ENCODE measurements at places on chromosomes 1 and 21.
A peak's percentile ranks its signal among the peaks of the same experiment; 100 is the strongest.

DNA sequence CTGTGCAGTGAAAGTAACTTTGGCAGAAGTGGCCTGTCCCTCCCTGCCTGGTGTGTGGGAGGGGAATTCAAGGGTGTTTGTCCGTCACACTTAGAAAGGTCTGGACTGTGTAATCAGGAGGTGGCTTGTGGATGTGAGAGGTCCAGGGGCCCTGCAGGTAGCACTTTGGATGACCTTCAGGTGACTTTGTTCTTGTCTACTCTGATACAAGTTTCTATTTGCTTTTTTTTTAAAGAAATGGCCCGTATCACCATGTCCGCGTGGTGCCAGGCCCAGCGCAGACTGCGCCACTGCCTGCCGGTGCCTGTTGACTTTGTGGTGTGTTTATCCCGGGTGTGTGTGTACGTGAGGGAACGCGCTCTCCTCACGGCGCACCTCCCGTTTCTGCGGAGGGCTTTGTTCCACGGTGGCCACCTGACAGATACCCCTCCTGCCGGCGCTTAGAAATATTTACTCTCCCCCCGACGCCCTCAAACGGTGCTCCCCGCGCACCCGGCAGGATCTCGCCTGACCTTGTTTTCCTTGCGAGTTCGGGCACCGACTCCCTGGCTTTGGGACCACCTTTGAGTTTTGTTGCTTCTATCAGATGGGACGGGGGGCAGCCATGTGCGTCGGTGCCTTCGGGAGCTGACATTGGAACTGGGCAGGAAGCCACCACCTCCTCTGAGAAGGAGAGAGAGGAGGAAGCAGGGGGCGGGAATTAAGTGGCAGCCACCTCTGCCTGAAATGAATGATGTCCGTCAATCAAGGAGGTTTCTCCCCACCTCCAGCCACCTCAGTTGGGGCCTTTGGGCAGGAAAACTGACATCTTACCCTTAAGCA is 119.4 kb downstream of the PRDM16 start:
- DNase-seq = no peak

DNA sequence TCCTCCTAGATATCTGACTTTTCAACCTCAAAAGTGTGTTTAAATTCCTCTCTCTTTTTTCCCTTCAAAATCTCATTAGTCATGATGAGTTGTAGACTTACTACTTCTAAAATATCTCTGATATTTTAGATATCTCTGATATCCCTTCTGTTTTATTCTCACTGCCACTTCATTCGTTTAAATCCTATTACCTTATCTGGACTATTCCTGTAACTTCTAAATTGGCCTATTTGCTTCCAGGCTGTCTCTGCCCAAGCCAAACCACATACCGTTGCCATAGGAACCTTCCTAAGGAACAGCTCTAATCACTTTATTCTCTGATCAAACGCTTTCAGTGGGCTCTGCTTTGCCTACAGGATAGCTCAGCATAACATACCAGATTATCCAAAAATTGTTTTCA is 333.1 kb upstream of the CHRM3 start:
- no peak for DNase-seq

- DNase-seq = no peak
Measured at GRCh38 chr1:185157599-185158412, 839 bp downstream of the SWT1 start.

- DNase-seq = no peak
Measured at GRCh38 chr1:89165811-89166210, 10.0 kb downstream of the GBP7 start.

GRCh38 chr1:99328171-99328570 is 63.9 kb downstream of the PLPPR4 start:
- no peak for DNase-seq

GRCh38 chr1:212254853-212255363 is 30.3 kb upstream of the PPP2R5A start:
- no peak for DNase-seq

GRCh38 chr21:42525676-42526378 is 12.2 kb downstream of the SLC37A1 start:
- no peak for DNase-seq

- DNase-seq = no peak
Measured at GRCh38 chr1:177228693-177229065, 57.9 kb downstream of the BRINP2 start.

GRCh38 chr1:226668173-226668560 is 70.9 kb downstream of the ITPKB start:
- DNase-seq = no peak

DNA sequence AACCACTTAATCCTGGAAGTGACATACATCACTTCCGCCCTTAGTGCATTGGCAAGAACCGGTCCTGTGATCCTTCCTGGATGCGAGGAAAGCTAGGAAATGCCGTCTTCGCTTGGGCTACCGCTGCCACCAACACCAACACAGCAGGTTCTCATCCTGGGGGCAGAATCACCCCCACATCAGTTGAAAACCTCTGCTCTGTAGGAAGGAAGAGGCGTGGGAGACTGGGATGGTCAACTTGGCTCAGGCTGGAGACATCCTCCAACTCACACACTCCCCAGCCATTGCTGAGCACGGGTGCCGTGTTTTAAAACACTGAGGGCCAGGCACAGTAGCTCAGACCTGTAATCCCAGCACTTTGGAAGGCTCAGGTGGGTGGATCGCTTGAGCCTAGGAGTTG is 74.9 kb downstream of the ALPL start:
- no peak for DNase-seq

DNA sequence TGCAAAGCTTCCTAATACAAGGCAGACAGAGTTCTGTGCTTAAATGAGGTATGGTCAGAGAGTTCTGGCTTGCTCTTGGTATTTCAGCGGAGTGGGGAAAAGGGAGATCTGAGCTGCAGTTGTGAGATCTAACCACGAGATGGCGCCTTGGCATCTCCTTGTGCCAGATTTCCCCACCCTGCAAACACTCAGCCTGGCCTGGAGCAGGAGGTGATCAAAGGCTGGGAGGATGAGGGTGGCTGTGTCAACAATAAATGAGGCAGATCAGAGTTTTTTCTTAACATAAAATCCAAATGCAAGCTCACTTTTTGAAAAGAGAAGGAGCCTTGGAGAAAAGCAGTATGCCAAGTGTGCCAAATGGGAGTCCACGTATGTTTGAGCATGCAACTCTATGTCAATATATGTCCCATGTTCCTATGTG is 4.1 kb upstream of the TFAP2E start:
- DNase-seq = peak; percentile 65

DNA sequence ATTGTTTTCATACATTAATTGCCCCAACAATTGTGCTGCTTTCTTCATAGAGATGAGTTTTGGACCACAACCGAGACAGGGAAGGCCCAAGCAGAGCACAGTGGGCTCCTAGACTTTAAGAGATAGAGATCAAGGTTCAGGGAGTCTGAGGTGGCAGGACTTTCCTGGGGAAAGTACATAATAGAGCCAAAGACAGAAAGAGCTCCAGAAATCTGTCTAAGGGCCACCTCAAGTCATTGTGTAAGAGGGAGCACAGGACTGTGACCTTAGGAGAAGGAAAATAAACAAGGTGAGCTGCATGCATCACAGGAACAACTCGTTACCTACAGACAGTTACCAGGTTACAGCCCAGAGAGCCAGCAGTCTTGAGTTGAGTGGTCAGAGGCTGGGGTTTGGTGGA is 41.3 kb upstream of the CR2 start:
- no peak for DNase-seq

- no peak for DNase-seq
Measured at GRCh38 chr1:98304888-98305287, 356.6 kb upstream of the SNX7 start.

GRCh38 chr1:58460469-58460868 is 86.1 kb downstream of the OMA1 start:
- DNase-seq = no peak

- no peak for DNase-seq
Measured at GRCh38 chr1:57824535-57824934, 400.7 kb upstream of the DAB1 start.

GRCh38 chr21:42097860-42098454 is 26.8 kb downstream of the UMODL1 start:
- DNase-seq = no peak

DNA sequence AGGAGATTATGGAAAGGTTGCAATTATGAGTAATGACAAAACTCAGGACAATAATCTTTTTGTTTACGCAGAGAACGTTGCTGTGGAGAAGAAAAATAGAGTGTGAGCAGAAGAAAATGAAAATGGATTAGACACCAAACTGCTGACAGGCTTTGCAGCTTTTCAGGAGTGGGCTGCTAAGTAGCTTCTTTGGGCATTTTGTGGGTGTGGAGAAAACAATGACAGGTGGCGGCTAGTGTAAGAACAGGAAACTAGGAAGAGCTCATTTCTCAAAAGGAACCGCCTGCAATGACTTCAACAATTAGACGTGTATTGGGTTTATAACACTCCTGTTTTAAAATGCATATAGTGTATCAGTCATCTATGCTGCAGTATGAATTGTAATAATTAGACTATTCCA is 18.3 kb upstream of the PALMD start:
- DNase-seq = no peak

- DNase-seq = no peak
Measured at GRCh38 chr1:192081359-192081758, 76.9 kb upstream of the RGS18 start.

DNA sequence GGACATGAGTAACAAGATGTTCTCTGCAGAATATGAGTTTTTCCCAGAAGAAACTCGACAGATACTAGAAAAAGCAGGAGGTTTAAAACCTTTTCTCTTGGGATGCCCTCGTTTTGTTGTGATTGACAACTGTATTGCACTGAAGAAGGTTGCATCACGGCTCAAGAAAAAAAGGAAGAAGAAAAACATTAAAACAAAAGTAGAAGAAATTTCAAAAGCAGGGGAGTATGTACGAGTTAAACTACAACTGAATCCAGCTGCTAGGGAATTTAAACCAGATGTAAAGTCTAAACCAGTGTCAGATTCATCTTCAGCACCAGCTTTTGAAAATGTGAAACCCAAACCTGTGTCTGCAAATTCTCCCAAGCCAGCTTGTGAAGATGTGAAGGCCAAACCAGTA is 92.5 kb downstream of the TTC3 start:
- DNase-seq = no peak

GRCh38 chr1:230211436-230212145 is 144.6 kb downstream of the GALNT2 start:
- DNase-seq = no peak

DNA sequence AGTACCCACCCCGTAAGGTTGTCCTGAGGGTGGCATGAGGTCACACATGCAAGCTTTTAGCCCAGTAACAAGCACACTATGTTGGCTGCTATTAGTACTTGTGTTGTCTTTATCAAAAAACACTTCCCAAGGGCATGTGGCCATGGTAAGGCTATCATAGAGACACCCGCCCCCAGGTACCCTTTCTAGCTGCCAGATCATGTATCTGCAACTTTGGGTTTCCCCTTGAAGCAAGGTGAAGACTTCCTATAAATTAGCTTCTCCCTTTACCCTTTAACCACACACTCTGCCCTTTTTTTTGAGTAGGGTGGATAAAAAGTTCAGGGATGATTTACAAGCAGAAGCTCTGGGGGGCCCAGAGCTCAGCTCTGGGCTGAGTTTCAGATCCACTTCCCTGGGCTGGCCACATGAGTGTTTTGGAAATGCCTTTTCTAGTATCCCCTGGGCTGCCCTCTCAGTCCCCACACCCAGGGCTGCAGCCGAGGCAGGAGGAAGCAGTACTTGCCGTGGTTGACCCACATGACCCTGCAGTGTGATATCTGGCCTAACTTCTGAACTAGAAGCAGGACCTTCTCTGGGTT is 2.0 kb downstream of the ZDHHC18 start:
- DNase-seq = peak; percentile 57

- DNase-seq = no peak
Measured at GRCh38 chr21:39667353-39667891, 54.7 kb downstream of the B3GALT5 start.

DNA sequence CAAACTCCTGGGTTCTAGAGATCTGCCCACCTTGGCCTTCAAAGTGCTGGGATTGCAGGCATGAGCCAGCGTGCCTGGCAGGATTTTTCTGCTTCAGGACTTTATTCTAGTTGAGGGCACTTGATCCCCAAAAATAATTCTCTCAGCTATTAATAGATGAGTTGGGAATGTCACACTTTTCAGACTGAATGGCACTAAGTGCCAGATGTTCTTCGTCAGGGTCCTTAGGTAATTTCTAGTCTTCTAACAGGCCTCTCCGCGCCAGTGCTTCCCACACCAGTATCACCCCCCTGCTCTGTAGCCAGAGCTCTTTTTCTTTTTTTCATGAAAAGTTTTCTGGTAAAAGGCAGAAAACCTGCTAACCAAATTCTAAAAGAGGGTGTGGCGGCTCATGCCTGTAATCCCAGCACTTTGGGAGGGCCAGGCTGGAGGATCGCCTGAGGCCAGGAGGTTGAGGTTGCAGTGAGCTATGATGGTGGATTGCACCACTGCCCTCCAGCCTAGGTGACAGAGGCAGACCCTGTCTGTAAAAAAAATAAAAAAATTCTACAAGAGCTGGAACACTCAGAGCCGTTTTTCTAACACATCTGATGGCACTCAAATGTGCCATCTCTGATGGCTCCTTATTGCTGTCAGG is 6.1 kb upstream of the SARS1 start:
- no peak for DNase-seq

GRCh38 chr1:210482491-210482890 is 153.8 kb downstream of the HHAT start:
- DNase-seq = no peak

DNA sequence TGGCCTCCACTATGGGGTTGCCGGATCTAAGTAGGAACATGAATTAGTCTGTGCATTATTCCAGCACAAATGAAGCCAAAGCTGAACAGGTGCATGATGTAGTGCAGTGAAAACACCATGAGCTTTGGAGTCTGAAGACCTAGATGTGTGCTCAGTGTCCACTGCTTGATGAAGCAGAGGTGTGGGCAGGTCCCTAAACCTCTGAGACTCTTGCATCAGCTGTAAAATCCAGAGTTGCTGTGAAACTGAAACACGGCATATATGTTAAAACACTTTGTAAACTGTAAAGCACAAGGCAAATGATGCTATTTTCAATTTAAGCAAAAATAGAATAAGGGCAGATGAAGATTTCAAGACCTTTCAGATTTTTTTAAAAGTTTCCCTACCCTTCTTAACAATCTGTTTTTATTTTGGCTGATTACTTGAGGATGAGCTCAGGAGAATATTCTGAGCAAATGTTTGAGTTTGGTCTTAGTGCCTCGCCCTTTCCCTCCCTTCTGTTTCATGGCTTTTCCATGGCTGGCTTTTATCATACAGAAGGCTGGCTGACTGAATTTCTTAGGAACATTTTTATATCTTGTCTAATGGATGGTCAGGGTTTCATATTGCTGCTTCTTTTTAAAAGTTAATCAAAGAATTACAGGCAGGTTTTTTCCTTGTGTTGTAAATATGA is 221.8 kb downstream of the NTNG1 start:
- no peak for DNase-seq

GRCh38 chr1:55286856-55287602 is 71.9 kb upstream of the USP24 start:
- no peak for DNase-seq

DNA sequence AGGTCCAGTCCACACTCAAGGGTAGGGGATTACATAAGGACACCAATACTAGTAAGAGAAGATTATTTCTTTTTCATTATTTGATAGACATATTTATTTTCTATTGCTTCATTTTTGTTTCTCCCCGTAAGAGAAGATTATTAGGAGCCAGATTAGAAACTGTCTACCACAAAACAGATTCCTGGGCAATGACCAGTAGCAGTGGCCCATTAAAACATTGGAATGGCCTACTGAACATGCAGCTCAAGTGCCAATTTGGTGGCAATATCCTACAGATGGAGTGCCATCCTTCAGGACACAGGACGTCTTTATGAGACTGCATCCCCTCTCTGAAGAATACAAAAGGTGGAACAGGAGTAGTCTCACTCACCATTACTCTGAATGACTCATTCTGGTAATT is 34.0 kb upstream of the ARHGAP29 start:
- no peak for DNase-seq

GRCh38 chr1:107933736-107934135 is 31.2 kb downstream of the VAV3 start:
- no peak for DNase-seq

GRCh38 chr1:84434801-84435549 is 36.7 kb downstream of the DNASE2B start:
- no peak for DNase-seq

Data from activated naive CD4-positive, alpha-beta T cell treated with Interleukin-2 at 50 U/mL for 16 hours (primary cell).